ENCODE measurements at places on chromosomes 2 and 18. TPM values are rescaled to one million over a fixed set of nuclear protein-coding genes. Genes with fewer than 3 reads are reported as not detected.

Gene NPHP1
- 5.0 TPM for total RNA-seq

Gene MC4R
- total RNA-seq: not detected

Gene SH3BP4
- total RNA-seq: 15.4 TPM

Gene SLC4A3
- 6.6 TPM for total RNA-seq

Gene SLC5A7
- not detected for total RNA-seq

Measured in smooth muscle cell of the umbilical artery (primary cell).